ENCODE measurements at places on chromosomes 11 and 22.

DNA sequence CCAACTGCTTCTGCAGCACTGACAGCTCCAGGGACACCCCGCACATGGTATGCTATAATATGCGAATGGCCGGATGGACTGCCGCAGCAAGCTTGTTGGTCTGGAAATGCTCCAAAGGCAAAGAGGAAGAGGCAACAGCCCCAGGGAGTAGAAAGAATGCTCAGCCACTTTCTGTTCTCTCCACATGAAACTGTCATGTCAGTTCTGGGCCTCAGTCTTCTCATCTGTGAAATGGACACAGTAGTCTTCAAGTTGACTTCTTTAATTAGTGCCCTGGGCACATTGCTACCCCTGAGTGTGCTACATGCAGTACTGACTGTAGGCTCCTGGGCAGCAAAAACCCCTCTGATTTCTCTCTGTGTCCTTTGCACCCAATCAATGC is 19.9 kb downstream of the IL10RA start:
- DNase-seq: no peak

DNA sequence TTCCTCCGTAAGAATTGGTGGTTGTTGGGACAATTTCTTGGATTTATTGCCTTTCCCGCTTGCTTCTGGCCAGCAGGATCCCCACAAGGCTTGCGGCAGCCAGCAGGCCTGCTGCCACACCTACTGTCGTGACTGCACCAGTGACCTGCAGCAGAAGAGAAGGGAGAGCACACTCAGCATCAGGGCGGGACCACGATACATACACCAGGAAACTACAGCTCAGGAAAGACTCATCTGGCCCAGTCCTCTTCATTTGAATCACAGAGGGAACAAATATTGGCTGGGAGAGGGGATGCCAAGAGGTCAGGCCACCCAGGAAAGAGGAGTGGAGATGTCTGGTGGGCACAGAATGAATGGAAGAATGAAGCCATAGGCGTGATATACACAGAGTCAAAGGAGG is 10.3 kb downstream of the PLAAT2 start:
- no peak for DNase-seq

- DNase-seq: no peak
These were observed 4.3 kb upstream of the APOBEC3A start for GRCh38 chr22:38953091-38953490.

GRCh38 chr11:34332524-34332923 is 25.3 kb downstream of the ABTB2 start:
- no peak for DNase-seq

DNA sequence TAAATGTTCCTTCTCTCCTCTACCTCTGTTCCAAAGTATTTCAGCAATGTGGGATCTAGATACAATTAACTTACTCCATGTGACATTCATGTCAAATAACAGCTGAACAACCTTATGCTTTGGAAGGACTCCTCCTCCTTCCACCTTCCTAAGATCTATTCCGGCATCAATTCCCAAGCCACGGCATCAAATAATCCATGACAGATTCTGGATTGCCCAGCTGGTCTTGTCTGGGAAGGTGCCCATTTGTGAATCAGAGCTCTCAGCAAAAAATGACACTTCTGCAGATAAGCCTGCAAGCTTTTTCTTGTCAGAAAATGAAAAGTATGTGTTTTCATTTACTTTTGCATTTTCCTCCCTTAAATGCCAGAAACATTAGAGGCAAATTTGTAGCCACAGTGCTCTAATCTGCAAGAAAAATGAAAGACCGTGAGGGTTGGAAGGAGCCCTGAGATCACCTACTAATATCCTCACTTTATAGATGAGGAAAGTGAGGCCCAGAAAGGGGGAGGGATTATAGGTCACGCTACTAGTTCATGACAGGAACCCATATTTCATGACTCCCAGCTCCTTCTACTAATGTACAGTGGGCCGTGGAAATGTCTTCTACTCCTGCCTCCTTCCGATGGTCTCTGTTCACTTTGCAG is 124.0 kb downstream of the ME3 start:
- no peak for DNase-seq

GRCh38 chr11:93585758-93586157 is 42.6 kb upstream of the SMCO4 start:
- no peak for DNase-seq

DNA sequence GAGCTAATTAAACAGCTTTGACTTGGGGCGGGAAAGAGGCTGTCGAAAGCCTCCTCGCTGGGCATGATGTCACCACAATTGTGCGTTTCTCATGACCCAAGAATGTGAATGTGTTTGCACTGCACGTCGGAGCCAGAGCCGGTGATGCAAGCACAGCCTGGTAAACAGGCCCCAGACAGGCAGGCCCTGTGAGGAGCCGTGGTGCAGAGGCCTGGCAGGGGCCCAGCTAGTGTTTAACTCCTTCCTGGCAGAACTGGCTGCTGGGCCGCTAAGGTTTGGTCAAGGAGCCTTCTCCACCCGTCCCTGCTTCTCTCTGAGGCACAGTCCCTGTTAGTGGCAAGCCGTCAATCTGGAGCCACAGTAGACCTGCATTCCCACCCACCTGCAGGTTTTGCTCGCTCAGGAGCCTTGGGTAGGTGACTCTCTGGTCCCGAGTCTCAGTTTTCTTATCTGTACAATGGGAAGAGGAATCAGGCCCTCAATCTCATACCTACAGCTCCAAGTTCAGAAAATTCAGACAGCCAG is 25.4 kb upstream of the SMTN start:
- DNase-seq: peak; percentile 36

- no peak for DNase-seq
These were observed 16.7 kb downstream of the ETS1 start for GRCh38 chr11:128570632-128571031.

DNA sequence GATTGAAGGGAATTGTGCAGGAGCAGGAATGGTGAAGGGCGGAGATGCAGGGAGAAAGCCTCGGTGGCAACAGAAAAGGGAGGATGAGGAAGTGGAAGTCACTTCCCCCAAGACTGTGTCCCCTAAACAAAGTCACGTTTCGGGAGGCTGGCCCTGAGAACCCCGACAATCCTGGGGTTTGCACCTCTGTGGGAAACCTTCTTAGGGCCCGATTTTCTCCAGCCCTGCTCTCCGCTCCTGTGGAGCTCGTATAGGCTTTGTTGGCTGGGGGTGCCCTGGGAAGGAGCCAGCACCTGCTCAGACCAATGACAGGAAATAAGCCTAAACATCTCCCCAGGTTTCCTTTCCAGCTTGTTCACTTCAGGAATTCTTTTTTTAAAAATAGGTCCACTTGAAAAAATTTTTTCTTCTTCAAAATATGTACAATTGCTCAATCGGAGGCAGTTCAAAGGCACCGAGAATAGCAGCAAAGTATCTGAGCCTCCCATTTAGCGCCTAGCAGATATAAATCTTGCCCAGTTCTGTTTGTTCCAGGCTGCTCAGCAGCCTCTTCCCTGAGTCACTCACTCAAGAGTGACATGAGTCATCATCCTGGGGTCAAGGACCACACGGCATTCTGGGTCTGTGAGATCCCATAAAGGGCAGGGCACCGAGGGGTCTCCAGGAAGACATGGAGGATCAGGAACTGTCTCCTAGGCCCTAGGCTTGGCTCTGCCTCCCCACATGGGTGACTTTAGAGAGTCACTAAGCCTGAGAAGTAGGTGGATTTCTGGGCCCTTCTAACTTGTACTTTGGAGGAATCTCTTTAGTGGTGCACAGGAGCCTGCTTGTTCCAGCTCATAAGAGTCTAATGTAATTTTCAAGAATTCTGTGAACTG is 34.0 kb downstream of the IRAG1 start:
- no peak for DNase-seq

DNA sequence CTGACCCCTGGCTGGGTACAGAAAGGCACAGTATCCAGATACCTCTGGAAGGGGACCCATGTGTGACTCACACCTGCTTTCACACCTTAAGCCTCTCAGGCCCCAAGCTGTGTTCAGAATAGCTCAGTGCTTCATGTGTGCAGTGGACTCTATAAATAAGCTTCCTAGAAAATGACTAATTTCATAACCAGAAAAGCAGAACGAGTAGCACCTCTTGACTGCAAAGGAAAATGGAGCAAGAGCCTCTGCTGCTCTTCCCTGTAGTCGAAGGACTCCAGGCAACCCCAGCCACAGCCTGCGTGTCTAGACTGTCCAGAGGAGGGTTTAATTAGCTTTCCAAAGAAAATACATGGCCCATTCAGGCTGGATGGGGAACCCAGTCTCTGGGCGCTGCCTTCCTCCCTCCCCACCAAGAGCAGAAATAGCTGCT is 23.1 kb downstream of the PTPN5 start:
- DNase-seq: no peak

- no peak for DNase-seq
These were observed 33.4 kb downstream of the HTR3A start for GRCh38 chr11:114008331-114008730.

DNA sequence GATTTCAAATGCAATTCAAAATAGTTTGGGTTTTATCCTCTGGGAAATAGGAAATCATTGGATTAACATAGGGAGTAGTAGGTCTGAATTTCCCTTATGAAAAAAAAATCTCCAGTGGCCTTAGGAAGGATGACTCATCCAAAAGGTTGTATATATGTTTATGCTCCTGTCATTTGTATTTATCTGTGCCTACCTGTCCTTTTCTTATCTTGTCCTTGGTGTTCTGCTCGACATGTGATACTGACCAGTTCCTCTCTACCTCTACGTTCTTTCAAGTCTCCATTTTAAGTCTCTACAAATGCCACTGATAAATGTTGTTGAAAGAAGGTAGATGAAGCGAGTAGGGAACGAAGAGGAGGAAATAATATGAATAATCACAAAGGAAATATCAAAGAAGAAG is 3.0 kb upstream of the SOX6 start:
- DNase-seq: no peak

- no peak for DNase-seq
These were observed 496 bp downstream of the EHBP1L1 start for GRCh38 chr11:65576232-65576866.

GRCh38 chr22:39663751-39664150 is 93.2 kb downstream of the CACNA1I start:
- no peak for DNase-seq

DNA sequence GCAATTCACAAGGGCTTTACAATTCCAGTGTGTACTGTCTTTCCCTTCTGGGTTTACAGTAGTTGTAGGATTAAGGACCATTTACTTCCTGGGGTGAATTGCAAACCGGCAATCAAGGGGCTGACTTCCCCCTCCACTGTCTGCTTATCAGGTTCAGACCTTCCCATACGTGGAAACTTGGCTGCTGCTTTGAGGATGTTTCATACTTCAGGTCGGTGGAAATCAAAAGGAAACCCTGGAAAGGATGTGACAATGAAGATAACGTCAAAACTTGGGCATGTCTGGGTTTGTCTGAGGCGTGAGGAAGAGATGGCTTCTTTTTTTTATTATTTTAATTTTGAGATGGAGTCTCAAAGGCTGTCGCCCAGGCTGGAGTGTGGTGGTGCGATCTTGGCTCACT is 2.1 kb upstream of the RTCB start:
- no peak for DNase-seq

DNA sequence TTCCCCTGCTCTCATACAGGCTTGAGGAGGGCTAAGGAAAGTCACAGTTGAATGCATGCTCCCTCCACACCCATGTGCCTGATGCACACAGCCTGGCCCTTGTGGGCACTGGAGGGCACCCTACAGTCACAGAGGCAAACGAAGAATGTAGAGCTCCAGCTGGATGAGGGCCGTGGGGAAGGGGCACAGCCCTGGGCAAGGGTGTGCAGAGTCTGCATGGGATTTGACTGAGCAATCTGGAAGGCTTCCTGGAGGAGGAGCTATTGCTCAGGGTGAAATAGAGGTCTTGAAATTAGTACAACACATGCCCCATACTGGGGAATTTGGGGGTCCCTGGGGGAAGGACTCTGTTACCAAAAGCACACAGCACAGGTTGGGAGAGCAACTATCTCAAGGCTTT is 64.0 kb downstream of the KCNQ1 start:
- no peak for DNase-seq

GRCh38 chr11:83256602-83257340 is 29.4 kb downstream of the CCDC90B start:
- no peak for DNase-seq

- no peak for DNase-seq
These were observed 30.3 kb upstream of the MYEOV start for GRCh38 chr11:69263736-69264052.

- DNase-seq: no peak
These were observed 398.4 kb downstream of the CTTN start for GRCh38 chr11:70796648-70797227.

- no peak for DNase-seq
These were observed 6.0 kb upstream of the TNNT3 start for GRCh38 chr11:1913271-1914060.

GRCh38 chr11:75583718-75584658 is 21.9 kb downstream of the SERPINH1 start:
- DNase-seq: peak; percentile 68

DNA sequence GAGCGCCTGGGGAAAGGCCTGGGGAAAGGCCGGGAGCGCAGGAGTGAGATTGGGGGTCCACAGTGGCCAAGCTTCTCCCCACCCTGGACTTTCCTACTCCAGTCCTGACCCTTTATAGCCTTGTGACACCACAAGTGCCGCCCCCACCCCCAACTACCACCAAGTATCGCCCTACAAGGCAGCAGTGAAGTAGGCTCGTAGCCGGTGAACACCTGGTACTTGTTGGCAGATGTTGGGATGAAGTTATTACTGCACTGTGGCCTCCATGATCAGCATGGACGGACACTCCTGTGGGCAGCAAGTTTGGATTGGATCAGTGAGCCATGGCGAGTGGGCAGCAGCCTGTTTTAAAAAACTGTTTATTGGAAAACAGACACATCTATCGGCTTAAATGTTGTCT is 45.0 kb downstream of the EIF3F start:
- DNase-seq: no peak

DNA sequence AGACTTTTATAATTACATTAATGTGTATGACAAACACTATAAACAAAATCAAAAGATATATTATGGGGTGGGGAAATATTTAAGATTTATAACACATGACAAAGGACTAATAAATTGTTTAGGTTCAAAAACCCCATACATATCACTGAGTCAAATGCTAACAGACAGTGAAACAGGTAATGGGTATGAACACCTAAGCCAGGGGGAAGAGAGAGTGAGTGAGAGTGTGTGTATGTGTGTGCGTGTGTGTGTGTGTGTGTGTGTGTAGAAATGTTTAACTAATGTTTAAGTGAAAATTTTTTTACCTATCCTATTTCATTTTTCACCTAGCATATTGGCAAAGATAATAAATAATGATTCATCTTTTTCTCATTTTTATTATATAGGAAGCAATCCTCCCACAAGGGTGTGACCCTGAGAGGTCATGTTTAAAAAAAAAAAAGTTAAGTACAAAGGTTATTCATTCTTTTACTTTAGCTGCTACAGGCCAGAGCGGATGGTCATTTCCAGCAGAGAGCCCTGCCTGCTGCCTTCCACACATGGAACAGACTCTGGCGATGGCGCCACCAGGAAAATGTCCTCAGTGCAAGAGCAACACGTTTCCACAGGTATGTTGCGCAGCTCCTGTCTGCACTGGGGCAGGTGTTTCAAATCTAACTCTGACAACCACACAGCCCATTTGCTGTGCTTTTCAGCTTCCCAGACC is 72.9 kb downstream of the PISD start:
- no peak for DNase-seq

- peak; percentile 65 for DNase-seq
These were observed 110.4 kb downstream of the RRAS2 start for GRCh38 chr11:14248580-14248981.

Measured in hippocampal formation (tissue), 2 donors.